ENCODE measurements at places on chromosomes 2 and 18.

DNA sequence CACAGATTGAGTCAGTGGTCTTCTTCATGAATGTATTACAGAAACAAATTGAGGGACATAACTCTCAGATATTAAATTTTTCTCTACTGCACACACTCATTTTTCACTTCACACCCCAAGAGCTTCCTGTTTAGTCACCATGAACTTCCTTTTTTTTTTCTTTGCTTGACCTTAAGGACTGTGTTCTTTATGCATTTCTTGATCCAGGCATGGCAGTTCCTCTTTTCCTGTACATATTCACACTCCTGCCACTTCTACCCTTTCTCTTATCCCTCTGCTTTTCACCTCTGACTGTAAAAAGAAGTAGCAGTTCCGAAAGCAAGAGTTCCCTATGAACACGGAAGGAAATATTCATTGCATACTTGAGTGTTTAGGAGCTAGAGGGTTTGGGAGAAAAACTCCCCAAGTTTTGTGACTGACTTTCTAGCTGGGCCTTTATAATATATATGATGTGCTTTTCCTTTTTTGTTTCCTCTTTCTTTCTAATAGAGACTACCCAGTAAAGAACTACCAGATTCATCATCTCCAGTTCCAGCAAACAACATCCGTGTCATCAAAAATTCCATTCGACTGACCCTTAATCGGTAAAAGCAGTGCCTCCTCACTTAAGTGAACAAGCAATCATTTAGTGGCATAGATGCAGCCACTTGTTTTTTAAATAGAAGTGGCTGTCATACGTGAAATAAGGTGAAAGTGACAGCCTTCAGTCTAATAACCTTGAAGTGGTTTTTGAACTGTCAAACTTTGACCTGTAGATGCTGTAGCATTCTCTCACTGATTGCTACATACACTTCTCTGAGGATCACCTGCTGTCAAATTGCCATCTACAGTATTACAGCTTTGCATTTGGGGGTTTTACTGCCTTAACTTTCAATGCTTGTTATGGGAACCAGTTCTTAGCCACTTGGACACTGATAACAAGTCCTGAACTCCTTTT, 40.8 kb downstream of the PAPOLG start:
- no peak for DNase-seq

DNA sequence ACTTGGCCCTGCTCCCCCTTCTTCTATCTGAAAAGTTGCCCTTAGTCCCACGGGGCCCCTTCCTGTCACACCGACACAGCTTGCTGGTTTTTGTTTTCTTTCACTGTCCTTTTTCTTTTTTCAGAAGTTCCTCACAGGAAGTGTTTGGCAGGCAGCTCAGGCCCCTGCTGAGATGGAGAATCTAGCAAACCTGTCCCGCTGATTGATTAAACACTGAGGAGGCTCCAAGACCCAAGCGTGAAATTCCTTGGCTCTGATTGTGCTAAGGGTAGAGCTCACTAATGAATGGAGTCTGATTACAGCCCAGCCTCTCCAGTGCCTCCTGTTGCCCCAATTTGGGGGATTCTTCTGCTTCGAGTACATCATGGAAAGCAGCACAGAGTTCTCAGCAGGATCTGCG, 365.9 kb upstream of the MEX3C start:
- no peak for DNase-seq

DNA sequence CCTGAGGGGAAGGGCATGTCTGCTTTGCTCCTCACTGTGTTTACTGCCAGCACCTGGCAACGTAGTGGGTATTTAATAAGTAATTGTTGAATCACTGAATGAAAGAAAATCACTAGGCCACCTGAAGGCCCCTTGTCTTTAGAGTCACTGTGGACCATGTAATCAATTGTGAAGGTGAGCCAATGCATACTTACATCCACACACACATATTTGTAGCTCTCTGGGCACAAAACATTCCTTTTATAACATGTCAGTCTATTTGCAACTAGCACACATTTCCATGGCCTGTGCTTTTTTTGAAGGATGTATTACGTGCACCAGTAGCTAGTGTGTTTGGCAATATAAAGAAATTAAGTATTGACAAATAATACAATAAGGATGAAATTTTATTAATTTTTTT, 11.2 kb downstream of the ATP8B1 start:
- DNase-seq: no peak

DNA sequence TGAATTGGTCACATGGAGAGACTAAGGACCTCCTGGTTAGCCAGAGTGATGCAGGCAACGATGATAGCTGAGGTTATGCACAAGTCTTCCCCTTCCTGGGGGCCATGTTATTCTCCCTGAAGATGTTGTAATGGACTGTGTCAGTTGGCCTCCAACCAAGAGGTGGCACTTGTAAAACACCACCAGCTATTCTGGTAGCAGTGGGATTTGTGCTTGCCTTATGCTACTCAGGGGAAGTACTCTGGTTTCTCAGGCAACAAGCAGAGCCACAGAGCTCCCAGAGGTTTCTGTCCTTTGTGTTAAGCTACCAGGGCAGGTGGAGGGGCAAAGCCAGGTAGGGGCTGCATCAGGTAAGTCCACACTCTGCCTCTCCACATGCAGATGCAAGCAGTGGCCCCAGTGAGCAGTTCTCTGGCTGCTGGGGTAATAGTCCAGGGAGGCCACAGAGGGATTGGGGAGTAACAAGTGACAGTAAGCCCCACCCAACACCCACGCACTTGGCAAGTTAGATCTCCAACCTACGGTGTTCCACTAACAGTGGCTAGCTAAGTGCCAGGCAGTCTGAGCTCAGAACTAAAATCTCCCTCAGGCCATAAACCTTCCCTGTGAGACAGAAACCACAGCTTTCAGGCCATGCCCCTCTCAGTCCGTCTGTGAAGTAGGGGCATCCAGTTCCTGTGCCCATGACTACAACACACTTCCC, 99.7 kb downstream of the RND3 start:
- DNase-seq: no peak

- no peak for DNase-seq
These were observed 38.0 kb upstream of the ERMN start for GRCh38 chr2:157363612-157364101.

GRCh38 chr2:181552808-181553207, 95.6 kb downstream of the ITGA4 start:
- DNase-seq: no peak

GRCh38 chr2:55810622-55811020, 113.0 kb downstream of the EFEMP1 start:
- DNase-seq: peak; percentile 22

GRCh38 chr2:98583816-98584618, 24.3 kb downstream of the COA5 start:
- no peak for DNase-seq

- DNase-seq: no peak
These were observed 18.0 kb downstream of the REL start for GRCh38 chr2:60899230-60899891.

DNA sequence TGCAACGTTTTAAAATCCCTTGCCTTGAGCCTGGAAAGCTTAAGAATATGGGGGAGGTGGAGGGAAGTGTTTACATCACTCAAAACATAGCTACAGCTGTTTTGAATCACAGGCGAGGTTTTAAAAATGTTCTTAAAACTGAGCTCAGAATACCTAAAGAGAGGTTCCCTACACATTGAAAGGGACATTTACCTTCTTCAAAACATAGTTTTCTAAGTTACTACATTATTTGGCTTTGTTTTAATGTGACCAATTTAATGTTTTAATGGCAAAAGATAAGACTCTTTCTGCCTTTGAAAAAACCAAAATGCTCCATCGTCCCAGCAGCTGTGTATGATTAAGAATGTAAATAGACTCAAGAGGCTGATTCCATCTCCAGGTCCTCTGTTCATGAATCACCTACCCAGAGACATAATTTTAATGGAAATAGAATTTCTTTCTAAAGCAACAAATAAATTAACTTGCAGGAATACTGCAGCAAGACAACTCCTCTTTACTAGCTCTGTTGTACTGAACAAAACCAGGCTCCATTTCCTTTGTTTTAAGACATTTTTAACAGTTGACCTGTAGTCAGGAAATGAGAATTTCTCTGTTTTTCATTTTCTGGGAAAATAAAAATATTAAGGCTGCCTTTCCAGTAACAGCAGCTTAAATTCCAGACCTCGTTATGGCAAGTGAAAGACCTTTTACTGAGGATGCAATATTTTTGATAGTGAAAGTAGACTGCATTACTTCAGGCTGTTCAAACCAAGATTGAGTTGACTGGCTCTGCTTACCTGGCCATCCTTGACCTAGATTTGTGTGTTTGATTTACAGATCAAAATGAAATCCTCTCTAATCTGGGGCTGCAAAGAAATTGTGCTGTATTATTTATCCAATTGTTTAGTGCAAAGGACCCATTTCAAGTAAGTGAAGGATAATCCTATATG, 33.7 kb upstream of the WDR75 start:
- peak; percentile 34 for DNase-seq

DNA sequence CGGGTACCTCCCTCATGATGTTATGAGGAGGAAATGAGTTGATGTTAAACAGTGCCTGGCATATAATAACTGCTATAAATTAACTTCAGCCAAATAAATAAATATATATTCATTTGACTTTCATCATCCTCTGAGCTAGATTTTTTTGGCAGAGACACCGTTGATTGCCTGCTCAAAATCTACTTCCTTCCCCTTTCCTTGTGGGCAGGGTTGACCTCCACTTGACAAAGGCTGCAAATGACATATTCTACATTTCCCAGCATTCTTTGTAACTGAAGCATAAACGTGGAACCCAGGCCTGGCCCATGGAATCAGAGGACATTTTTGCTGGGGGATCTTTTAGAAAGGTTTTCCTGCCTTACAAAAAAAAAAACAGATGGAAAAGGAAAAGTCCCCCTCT, 177.8 kb downstream of the TXNL1 start:
- no peak for DNase-seq

DNA sequence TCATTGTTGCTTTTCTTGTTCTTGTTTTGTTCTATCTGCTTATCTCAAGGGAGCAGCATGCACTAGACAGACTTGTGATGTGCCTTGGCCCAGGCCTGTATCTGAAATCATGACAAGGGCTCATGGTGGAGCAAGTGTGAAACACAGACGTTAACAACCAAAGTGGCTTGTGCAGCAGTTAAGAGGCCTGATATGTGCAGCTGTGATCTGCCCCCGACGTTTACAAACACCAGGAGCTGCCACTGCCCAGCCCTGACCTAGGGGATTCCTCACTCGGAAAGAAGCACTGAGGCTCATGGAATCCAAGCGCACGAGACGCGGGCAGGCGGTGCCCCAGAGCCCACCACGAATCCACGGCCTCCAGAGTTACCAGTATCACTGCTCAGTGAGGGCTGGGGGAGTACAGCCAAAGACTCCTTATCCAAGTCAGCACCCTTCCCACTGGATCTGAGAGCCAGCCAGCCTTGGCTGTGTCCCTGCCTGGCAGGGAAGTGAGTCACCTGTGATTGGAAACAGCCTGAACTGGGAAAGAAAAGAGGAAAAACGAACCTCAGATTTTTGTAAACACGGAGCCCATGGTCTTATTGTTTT, 62.3 kb upstream of the SNTG2 start:
- peak; percentile 34 for DNase-seq

DNA sequence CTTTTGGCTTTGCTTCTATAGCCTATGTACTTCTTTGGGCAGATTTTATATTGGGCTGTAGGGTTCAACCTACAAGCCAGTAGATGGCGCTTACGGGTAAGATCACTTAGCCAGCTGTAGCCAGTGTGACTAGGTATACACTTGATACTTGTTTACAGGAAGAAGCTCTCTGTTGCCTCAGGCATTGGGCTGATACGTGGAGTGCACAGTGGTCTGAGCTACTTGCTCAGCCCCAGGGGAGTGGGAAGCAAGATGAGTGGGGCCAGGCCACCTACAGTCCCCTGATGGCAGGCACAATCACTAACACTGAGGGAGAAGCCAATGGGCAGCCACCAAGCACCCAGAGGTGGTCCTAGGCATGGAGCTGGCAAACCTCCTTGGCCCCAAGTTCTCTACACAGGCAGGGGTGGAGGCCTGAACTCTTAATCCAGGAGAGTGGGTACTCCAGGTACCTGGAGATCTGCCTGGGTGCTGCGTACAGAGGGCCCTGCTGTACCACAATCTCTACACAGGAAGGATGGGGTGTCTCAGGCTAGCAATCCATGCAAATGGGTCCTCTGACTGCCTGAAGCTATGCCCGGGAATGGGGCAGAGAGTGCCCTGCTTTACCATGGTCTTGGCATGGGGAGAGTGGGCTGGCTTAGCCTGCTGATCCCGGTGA, 122.2 kb downstream of the NCOA1 start:
- DNase-seq: peak; percentile 7

DNA sequence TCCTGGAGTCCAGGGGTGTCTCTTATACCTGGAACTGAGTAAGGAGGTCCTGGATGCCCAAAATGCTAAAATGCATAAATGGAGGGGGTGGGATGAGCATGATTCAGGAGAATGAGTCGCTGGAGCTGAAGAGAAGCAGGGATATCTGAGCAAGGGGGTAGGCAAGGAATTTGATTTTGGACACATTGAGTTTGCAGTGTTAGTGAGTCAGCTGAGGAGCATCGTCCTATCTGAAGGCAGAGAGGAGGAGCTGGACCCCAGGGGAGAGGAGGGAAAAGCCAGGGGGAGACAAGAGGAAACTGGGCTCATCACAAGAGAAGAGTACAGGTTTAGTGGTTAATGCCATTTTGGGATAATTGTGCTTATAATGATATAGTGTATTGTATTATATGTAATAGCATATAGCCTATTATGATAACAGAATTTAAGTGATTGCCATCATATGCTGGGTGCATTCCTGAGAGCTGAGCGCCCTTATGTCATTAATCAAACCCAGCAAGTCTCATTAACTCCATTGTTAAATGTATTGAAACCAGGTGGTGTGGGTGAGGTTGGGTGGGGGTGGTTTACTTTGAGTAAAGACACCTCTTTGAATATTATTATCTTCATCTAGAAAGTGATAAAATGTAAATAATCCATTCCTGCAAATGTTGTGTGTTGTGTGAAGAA, 12.4 kb downstream of the EHD3 start:
- DNase-seq: no peak

- no peak for DNase-seq
These were observed 32.8 kb downstream of the TMEM247 start for GRCh38 chr2:46512185-46512584.

- DNase-seq: no peak
These were observed 165.7 kb downstream of the RTP5 start for GRCh38 chr2:242034996-242035814.

DNA sequence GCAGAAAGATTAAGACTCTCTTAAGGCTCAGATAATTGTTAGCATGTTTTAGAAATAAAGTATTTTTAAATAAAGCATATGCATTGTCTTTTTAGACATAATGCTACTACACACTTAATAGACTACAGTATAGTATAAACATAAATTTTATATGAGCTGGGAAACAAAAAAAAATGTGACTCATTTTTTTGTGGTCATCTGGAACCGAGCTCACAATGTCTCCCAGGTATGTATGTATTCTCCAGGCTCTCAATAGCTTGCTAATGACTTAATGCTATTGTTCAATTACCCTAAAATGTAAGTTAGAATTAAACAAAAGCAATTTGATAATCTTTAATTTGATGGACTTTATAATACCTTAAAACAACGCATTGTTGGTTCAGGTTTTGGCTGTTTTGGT, 167.2 kb downstream of the NUP35 start:
- no peak for DNase-seq

- no peak for DNase-seq
These were observed 497.0 kb downstream of the TDRD15 start for GRCh38 chr2:21620771-21621170.

- DNase-seq: peak; percentile 36
These were observed 74.2 kb upstream of the LAPTM4A start for GRCh38 chr2:20125616-20126015.

- DNase-seq: peak; percentile 59
These were observed 21.4 kb downstream of the GRHL1 start for GRCh38 chr2:9972621-9973479.
